ENCODE measurements at places on chromosomes 7 and 10.

DNA sequence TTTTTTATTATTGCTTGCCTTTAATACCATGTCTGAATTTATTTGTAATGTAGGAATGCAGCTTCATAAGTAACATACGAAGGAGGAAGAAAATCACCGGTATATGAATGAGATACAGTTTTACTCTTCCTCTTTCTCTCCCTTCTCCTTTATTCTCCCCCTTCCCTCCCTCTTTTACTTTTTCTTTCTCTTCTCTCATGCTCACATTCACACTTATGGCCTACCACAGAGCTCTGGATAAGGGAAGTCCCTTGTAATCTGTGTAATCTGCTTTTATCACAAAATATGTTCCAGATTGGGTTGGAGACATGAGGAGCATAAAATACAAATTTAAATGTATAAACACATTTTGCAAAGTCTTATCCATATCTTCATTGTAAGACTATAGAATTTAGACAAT, 59.4 kb downstream of the MDFIC start:
- no peak for DNase-seq

DNA sequence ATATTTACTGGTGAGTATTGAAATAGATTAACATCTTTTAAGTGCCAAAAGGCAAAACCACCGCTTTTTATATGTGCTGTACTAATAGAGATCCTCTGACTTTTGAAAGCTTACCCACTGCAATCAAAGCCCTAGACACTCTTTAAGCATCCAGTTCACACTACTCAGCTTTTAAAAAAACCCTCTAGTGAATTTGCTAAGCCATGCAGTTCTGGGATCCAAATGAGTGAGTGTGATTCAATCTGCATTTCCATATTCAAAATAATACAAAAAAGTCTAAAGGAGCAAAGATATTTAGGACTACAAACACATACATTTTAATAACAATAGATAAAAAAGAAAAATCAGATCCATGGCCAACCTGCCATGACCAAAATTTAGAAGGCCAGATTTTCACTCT, 288.2 kb downstream of the MAGI2 start:
- no peak for DNase-seq

GRCh38 chr7:4236389-4236788, 445.7 kb upstream of the FOXK1 start:
- no peak for DNase-seq

DNA sequence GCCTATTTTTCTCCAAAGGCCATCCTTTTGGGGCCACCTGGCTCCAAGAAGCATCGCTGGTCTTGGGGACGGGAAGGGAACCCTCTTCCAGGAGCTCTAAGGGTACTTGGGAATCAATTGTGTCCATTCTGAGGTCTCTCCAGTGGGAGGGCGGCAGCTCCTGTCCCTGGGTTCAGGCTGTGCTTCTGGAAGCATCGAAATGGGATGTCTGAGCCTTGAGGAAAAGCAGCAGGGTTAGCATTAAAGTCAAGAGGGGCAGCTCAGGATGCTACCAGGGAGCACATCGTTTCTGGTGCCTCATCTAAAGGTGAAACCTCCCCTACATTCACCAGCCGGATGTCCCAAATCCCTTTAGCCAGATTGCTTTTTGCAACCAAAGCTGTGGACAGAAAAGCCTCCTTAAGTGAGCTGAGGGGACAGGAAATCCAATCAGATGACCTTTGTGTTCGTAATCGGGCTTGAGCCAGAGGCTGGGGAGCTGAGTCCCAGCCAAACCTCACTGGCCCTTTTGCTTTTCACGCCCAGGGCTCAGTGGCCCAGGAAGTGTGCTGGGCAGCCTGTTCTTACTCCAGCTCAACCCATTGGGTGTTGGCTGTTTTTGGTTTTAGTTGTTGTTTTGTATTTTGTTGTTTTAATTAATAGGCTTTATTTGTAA, 88.8 kb upstream of the ANLN start:
- DNase-seq = no peak

DNA sequence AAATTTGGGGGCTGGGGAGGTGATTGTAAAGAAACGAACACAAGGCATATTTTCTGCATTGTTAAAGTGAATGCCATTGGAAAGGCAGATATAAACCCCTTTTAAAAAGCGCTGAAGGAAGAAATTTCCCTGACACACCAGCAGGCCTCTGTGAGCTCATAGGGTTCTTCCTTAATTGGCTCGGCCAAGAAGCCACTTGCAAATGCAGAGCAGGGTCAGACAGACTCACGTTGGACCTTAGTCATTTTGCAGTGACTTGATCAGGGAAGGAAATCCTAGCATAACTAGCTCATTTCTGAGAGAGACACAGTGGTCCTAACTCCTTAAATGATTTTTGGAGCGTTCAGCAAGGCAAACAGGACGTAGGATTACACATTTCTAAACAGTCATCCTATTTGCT, 1461.4 kb downstream of the GATA3 start:
- no peak for DNase-seq

GRCh38 chr7:115113776-115114175, 191.9 kb downstream of the MDFIC start:
- no peak for DNase-seq

DNA sequence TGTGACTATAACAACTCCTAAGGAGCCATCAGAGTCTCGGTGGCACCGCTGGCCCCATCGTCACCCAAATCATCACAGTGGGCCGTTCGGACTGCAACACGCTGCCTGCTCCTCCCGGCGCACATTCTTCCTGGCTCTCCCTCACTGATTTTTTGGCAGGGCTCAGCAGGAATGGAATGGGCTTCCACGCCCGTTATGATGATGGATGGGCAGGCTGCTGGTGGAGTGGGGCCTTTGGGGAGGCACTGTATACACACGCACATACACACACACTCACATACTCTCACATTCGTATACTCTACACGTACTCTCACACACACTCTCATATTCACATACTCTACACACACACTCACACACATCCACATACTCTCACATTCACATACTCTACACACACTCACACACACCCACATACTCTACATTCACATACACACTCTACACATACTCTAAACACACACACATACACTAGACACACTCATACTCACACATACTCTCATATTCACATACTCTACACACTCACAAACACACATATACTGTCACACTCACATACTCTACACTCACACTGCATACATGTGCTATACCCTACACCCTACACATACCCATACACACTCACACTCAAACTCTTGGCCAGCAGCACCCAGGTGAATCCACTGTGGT, 99.8 kb downstream of the KCNMA1 start:
- no peak for DNase-seq

GRCh38 chr7:105759670-105760550, 116.5 kb downstream of the ATXN7L1 start:
- DNase-seq = no peak

GRCh38 chr10:13365243-13365642, 17.1 kb upstream of the SEPHS1 start:
- DNase-seq = no peak

- DNase-seq = no peak
These were observed 18.6 kb downstream of the PFKP start for GRCh38 chr10:3085785-3086567.

DNA sequence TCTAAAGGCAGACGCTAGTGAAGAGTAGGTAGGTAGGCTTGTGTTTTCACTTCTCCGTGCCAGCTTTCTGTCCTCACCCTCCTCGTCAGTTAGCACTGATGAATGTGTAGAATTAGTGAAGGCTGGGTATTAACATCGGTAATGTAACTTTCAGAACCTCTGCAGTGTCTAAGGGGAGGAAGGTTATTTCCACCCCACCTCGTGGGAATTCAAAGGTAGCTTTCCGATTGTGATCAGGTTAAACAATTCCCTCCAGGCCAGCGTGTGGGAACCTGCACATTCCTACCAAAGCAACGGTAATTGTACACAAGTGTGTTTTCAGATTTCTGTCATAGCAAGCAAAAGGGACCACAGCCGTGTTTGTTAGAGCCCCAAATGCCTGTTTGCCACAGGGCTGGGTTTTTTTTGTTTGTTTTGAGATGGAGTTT, 405.0 kb upstream of the GALNT17 start:
- no peak for DNase-seq

DNA sequence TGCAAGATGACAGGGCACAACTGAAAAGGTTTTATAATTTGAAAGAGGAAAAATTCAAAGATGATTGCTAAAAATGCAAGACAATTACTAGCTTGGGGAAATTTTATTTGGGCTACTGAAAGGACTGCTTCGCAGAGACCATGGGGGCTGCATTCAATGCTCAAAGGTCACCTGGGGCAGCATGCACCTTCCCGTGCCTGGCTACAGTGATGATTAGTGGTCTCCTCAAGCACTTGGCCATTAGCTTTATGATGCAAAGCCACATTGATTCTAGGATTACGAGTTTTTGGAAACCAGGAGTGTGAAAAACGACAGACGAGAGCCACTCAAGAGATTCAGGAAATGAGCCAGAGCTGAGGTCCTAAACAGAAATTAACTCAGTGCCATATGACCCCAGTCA, 764.6 kb downstream of the PHTF2 start:
- no peak for DNase-seq

- no peak for DNase-seq
These were observed 4.3 kb downstream of the DAGLB start for GRCh38 chr7:6443372-6443941.

GRCh38 chr7:100444311-100445278, 8.3 kb upstream of the PPP1R35 start:
- DNase-seq = no peak

GRCh38 chr7:66321283-66321682, 116.1 kb downstream of the TPST1 start:
- no peak for DNase-seq

All from NK-92 treated with Interleukin-12 subunit alpha and Interleukin-12 subunit beta, amount 100 ng/mL, for 24 hours (cell line).